Stimulated activated CD8-positive, alpha-beta memory T cell treated with anti-CD3 and anti-CD28 coated beads, Interleukin-4, amount 100 ng/mL, for 48 hours (primary cell): ENCODE measurements at places on chromosomes 13 and 19.
A peak's percentile ranks its signal among the peaks of the same experiment; 100 is the strongest.

- no peak for DNase-seq
Measured at GRCh38 chr13:98366959-98367358, 189.9 kb upstream of the RNF113B start.

- DNase-seq = no peak
Measured at GRCh38 chr19:2805261-2805900, 14.3 kb upstream of the ZNF554 start.

DNA sequence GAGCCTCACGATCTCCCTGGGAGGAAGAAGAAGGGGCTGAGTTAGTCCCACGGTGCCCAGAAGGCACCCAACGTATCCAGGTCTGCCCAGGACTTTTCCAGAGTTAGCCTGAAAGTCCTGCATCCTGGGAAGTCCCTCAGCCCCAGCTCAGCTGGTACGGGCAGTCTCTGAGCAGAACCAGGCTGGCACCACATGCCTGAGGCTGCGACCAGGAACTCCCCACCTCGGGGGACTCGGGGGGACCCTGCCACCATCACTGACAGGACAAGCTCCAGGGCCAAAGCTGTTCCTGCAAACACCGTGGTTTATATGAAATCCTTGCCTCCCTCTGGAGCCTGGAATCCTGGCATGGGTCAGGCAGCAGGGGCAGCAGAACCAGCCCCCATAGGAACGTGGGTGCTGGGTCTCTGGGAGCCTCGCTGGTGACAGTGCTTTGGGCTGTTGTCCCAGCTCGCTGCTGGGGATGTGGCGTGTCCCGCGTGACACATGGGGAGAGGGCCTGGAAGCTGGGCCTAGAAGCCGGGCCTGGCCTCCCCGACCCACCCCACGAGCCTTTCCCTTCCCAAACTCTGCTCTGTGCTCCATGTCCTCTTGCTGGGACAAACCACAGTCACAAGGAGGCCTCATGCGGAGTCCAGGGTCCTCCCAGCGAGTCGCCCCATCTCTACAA is 55.5 kb downstream of the GNG7 start:
- DNase-seq = no peak

GRCh38 chr19:2289714-2290435 is 7.9 kb upstream of the PEAK3 start:
- DNase-seq = peak; percentile 59

GRCh38 chr13:102589301-102589822 is 7.4 kb upstream of the TPP2 start:
- DNase-seq = no peak

DNA sequence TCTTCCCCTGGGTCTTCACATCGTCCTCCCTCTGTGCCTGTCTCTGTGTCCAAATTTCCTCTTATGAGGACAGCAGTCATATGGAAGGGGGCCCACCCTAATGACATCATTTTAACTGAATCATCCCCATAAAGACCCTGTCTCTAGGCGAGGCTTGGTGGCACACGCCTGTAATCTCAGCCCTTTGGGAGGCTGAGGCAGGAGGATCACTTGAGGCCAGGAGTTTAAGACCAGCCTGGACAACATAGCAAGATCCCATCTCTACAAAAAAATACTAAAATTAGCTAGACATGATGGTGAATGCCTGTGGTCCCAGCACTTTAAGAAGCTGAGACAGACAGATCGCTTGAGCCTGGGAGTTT is 4.8 kb downstream of the MYO9B start:
- DNase-seq = no peak

- peak; percentile 79 for DNase-seq
Measured at GRCh38 chr19:3440082-3440481, 40.2 kb downstream of the SMIM24 start.

DNA sequence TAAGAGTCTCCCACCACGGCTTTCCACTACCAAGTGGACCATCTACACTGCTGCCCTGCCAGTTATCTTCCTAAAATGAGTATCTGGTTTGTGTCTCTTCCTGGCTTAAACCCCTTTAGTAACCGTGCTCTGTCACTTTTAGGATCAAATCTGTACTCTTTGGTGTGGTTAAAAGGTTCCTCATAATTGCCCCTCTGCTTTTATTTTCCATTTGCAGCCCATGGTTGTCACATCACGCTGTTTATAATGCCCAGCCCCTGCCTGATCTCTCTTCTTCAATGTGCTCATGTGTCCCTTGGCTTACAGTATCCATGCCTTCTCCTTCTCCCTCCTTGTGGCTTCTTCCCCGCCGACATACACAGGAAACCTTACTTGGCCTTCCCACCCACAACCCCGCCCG is 100.1 kb downstream of the DGKH start:
- DNase-seq = no peak

DNA sequence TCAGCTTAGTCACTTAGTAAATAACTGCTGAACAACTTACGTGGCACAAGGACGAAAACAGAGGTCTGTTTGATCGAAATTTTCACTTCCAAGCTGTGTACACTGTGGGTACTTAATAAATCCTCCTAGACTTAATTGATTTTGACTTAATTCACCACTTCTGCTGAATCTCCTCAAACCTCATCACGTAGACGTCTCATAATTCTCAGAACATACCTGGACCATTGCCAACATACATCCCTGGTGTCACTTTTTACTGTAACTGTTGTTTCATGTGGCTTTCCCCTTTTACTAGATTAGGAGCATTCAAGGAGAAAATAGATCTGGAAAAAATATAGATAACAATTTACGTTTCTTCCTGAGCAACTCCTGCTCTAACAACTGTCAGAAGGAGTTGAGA is 105.0 kb downstream of the MBNL2 start:
- DNase-seq = no peak
